ENCODE measurements at places on chromosomes 2 and 18.

DNA sequence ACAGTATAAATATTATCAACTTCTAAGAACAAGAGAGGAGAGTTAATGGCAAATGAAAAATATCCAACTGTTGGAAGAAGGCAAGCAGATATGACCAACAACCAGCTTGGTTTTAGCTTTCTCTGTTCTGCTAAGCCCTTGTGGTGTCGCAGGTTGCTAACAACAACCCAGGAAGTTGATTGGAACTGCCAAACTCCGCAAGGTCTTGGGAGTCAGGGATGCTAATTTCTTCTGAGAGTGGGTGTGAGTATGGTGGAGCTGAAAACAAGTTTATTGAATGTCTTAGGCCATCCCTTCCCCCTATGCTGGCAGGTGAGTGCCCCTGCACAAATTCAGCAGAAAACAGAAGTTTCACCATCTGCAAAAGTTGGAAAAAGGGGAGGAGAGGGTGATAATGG lies 17.5 kb downstream of the BZW1 start:
- DNase-seq: no peak

- no peak for DNase-seq
These were observed 33.7 kb upstream of the SLC1A4 start for GRCh38 chr2:64955467-64955866.

GRCh38 chr2:241703032-241703604 lies 1.3 kb downstream of the ING5 start:
- DNase-seq: no peak

GRCh38 chr2:239004274-239005015 lies 156.6 kb downstream of the TWIST2 start:
- no peak for DNase-seq

DNA sequence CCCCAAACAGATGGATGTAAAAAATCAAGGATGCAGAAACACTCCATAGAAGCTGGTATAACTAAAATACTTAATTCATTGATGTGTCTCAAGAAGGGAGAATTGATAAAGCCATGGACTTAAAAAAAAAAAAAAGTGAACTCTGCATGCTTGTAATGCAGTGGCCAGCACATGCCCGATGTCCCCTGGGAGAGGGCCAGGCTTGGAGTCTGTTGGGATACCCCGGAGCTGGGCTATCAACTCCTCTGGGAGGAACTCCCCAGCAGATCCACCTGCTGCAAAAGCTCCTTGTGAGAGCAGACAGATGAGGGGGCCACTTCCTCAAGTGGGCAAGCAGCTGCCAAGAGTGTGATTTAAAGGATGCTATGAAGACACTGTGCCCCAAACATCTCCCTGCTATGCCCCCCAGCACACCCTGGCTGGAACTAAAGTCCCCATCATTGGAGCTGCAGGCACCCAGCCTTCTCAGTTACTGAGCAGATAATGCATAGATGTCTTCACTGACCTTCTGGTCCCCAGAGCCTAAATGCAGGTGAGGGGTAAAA lies 311.5 kb upstream of the ID2 start:
- DNase-seq: no peak

- no peak for DNase-seq
These were observed 9.2 kb downstream of the SERPINE2 start for GRCh38 chr2:224029876-224030275.

DNA sequence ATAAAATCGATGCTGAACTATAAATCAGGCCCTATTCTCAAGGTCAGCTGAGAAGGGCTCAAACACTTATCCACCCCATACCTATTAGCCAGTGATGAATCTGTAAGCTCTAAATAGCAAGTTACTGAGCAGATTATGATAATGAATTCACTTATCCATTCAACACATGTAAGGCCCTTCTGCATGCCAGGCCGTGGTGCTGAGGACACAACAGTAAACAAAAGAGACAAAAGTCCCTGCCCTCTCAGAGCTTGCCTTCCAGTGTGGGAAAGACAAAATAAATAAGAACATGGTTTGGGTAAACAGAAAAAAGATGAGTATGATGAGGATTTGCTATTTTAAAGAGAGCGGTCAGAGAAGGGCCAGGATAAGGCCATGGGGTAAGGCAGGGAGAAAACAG lies 11.7 kb downstream of the TTC32 start:
- no peak for DNase-seq
